ENCODE measurements at places on chromosomes 7 and 10. TPM values are rescaled to one million over a fixed set of nuclear protein-coding genes. Genes with fewer than 3 reads are reported as not detected.

The AGMO gene
- total RNA-seq: 0.77 TPM

The CD36 gene
- not detected for total RNA-seq

The OR2A25 gene
- total RNA-seq: not detected

The AKR1C2 gene
- 3,701 TPM for total RNA-seq

The SLC26A4 gene
- total RNA-seq: 0.14 TPM

The PTF1A gene
- total RNA-seq: not detected

The RARRES2 gene
- total RNA-seq: not detected

The CRHR2 gene
- 0.02 TPM for total RNA-seq

The SMKR1 gene
- total RNA-seq: 8.4 TPM

The GHRHR gene
- not detected for total RNA-seq

The TAF5 gene
- 3.4 TPM for total RNA-seq

The PAX4 gene
- total RNA-seq: not detected

The CCL24 gene
- total RNA-seq: not detected

The PRSS37 gene
- total RNA-seq: not detected

The CASTOR2 gene
- 3.6 TPM for total RNA-seq

The SEMA4G gene
- total RNA-seq: 7.4 TPM

The ASIC3 gene
- 9.9 TPM for total RNA-seq

The ANKRD7 gene
- 0.13 TPM for total RNA-seq

The NODAL gene
- total RNA-seq: not detected

The SPDYE11 gene
- total RNA-seq: not detected

Measured in A549 treated with AZD2906 at 1 μM for 4 hours (cell line).